ENCODE measurements at places on chromosomes 4 and X. TPM values are rescaled to one million over a fixed set of nuclear protein-coding genes. Genes with fewer than 3 reads are reported as not detected.
A peak's percentile ranks its signal among the peaks of the same experiment; 100 is the strongest.

RASL11B gene
- not detected for total RNA-seq

AMTN gene
- not detected for total RNA-seq

GAGE12H gene
- total RNA-seq, result not detected

DNA sequence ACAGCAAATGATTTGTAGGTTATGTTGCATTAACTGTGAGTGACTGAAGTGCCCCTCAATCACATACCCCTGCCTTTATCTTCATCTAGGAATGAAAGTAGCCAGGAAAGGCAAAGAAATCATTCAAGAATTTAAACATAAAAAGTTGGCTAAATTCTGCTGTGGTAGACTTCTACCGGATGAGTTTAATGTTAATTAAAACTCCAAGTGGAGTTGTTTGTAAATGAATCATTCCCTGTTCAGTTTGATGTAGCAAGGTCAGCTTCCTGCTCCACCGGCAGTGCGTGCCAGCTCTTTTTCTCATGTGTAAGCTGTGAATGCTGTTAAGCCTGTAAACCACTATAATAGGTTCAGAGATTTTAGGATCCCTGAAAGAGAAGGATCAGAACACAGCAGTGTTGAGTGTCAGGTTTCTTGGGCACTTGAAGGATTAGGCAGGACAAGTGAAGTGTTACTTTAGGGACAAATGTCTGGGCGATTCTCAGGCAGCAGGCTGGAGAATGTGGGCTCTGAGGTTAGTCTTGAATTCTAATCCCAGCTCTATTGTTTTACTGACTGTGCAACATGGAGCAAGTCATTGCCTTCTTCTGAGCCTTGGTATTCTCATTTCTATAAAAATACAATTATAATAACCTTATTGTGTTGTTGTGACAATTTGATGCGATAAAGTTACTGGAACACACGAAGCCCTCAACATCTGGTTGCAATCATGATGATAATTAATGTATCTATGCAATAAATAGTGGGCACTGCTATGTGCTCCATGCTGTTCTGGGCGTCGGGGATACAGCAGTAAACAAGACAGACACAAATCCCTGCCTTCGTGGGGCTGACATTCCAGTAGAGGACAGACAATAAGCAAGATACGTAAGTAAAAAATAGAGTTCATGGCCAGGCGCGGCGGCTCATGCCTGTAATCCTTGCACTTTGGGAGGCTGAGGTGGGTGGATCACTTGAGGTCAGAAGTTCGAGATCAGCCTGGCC lies 112.0 kb downstream of the SHROOM3 start:
- no peak for DNase-seq

DNA sequence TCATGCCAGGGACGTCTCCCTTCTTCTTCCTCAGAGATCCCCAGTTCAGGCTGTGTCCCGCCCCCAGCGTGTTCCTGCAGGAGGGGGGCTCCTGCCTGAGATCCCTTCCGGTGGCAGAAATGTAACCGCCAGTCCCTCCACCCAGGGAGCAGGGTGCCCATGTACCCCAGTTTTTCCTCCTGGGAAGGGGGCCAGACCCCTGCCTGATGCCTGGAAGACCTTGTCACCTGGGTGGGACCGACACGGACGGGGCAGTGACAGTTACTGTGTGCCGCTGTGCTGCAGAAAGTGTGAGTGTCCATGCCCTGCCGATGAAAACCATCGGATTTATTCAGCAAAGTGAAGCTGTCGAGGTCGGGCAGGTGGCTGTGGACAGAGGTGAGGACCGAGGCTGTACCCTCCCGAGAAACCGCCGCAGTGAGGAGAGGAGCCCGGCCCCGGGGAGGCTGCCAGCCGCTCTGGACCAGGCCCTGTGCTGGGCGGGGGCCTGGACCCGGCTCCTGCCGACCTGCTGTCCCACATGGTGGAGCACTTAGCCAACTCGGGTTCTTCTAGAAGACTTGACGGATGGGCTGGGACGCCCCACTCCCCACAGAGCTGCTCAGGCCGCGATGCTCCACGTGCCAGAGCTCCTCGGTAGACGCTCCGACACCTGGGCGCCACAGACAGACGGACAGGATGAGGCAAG lies 36.7 kb upstream of the HMX1 start:
- peak; percentile 35 for DNase-seq

DNA sequence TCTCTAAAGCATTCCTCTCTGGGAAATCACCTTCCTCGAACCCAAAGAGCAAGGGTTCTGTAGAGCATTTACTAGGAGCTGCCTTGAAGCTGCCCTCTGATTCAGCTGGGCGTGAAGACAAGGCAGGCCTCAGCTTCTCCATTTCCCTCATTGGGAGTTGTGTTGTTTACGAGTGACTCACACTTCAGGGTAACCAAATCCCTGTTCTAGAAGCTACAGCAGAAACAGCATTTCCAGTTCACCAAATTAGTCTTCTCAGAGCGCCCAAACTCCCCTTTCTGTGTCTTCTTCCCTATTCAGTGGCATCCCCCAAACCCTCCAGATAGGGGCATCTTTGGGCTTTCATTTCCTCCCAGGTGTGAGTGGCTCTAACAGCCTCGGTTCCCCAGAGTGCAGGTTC lies 863 bp upstream of the XPNPEP2 start:
- DNase-seq, result no peak

GRCh38 chr4:55169352-55169961 lies 44.1 kb upstream of the KDR start:
- no peak for DNase-seq

DNA sequence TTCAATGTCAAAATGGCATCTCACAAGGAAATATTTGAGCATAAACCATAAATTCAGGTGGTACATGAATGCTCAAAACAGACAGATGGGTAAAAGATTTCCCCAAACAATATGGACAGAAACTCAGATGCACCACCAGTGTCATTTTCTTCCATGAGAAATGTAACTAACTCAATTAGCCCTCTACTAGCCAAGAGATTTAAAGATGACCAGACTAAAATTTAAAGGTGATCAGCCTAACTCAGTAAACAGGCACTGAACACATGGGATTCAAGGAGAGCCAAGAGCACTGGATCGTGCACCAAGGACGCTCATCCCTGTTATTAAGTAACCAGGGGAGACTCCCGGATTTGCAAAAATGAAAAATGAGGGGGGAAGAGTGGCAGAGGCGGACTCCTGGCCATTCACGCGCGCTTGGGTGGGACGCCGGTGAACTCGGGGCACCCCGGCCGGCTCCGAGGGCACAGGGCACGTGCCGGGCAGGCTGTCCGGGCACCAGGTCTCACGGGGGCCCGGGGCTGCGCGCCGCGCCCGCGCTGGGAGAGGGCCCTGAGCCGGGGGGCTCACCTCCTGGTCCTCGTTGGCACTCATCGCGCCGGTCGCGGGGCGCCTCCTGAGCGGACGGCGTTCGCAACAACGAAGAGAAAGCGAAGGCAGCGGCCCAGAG lies 490 bp downstream of the RWDD4 start:
- peak; percentile 30 for DNase-seq

- no peak for DNase-seq
These were observed 20.5 kb upstream of the C4orf50 start for GRCh38 chr4:6038711-6039110.

GRCh38 chrX:68999931-69000330 lies 165.3 kb downstream of the PJA1 start:
- no peak for DNase-seq

DNA sequence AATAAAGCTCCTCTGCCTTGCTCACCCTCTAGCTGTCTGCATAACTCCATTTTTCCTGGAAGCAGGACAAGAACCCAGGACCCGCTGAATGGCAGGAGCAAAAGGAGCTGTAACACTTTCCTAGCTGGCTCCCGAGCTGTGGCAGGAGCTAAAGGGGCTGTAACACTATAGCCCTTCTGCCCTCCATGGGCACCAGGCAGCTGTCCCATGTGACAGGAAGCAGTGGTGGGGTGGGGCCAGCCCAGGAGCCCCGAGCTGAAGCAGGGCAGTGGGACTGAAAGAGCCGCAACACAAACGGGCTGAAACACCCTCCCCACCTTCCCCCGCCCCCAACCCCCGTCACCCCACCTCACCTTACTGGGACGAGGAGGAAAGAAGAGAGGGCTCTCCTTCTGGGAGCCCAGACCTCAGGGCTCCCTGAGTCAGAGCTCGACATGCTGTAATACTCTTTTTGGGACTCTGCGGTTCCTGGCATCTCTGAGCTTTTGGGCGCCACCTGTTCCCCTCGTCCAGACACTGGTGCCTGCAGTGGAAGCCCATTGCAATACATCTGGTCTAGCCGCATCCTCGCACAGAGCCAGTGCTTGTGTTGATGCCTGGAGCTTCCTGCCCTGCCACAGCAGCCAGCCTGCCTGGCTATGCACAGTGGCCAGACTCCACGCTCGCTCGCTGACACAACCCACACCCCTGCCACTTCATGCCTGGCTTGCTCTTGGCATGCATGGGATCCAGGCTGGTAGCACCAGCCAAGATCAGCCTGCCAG lies 39.4 kb downstream of the PPM1K start:
- DNase-seq, result peak; percentile 86

Measured in psoas muscle (tissue), 8 donors.